Islet precursor cell (in vitro differentiated cells): ENCODE measurements at places on chromosomes 2 and 18.

DNA sequence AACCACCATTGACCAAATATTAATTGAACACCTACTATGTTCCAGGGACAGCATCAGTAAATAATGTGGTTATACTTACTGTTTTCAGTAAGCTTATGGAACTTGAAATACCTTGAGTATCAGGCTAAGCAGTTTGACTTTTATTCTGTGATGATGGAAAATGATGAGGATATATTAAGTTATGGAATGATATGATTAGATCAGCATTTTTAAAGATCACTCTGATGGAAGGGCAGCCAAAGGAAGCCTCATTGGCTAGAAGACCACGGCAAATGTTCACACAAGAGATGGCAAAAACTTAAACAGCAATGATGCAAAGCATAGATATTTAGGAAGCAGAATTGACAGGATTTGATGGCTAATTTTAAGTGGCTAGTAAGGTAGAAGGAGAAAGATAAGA lies 266.9 kb upstream of the DPP10 start:
- DNase-seq = no peak

GRCh38 chr2:43478412-43479086 lies 117.3 kb downstream of the THADA start:
- no peak for DNase-seq

- DNase-seq = no peak
Observed at GRCh38 chr2:144198116-144198515, 321.8 kb downstream of the ZEB2 start.

- DNase-seq = no peak
Observed at GRCh38 chr2:190354003-190354690, 10.8 kb downstream of the INPP1 start.

GRCh38 chr2:210000464-210001324 lies 1.7 kb upstream of the RPE start:
- no peak for DNase-seq
